NCI-H187 (cell line): ENCODE measurements at places on chromosomes 5 and 9.

DNA sequence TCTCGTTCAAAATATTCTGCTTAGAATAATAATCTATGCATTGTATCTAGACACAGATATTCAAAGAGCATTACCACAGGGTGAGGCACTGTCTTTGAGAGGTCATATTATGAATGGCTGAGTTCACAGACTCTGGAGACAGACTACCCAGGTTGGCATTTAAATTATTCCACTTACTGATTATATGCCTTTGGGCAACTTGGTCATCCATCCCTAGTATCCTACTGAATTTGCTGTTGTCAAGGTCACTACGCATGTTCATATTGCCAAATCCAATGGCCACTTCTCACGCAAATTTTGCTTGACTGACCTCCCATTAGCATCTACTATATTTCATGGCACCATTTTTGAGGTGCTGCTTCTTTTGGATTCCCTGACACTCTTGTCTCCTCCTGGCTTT, 498.6 kb upstream of the TLE4 start:
- no peak for DNase-seq

- no peak for DNase-seq
Observed at GRCh38 chr5:138936968-138937345, 61.8 kb upstream of the LRRTM2 start.

GRCh38 chr9:90979138-90979551, 177.5 kb downstream of the SYK start:
- no peak for DNase-seq

DNA sequence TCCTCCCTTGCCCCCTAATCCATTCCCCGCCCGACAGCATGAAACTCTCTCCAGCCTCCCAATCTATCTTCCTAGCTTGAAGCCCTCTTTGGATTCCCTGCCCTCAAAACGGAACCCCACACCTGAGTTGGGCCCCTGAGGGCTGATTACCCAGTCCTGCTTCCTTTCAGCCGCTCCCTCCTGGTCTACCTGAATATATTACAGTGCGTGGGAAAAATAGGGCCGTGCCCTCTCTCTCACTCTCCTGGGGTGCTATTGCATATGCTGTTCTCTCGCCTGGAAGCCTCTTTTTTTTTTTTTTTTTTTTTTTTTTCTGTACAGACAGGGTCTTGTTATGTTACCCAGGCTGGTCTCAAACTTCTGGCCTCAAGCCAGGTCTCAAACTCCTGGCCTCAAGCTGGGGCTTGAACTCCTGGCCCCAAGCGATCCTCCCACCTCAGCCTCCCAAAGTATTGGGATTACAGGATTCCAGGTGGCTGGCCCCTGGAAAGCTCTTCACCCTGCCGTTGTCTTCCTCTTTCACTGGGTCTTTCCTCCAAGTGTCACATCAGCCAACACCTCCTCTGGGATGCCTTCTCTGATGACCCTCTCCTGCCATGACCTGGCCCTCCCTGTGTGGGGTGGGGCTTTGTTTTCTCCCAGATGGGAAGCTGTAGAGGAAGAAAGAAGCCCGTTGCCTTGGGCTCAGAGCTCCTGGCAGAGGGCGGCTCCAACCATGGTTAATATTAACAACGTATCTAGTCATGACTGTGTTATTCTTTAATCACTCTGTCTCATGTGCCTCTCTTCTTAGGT, 8.2 kb downstream of the DNM1 start:
- no peak for DNase-seq

GRCh38 chr5:26868504-26868903, 169.9 kb downstream of the CDH9 start:
- DNase-seq, result no peak

GRCh38 chr9:133954862-133955529, 37.1 kb downstream of the VAV2 start:
- no peak for DNase-seq

GRCh38 chr5:96293966-96294883, 138.8 kb downstream of the PCSK1 start:
- no peak for DNase-seq

DNA sequence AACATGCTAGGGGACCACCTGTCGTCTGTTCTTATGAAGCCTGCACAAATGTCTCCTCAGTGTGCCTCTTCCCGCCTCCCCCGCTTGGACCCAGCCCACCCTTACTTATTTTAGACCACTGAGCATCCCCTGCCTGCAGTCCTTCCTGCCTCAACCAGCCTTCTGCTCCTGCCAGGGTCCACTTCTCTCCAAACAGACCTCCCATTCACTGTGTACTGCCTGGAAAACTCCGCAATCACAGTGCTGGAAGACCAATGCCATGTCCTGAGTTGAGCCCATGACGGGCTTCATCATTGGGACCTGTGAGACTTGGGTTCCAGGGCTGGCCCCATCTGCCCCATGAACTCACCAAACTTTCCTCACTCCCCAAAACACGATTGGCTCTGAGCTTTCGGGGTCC, 309.4 kb downstream of the IRX1 start:
- DNase-seq, result no peak

- no peak for DNase-seq
Observed at GRCh38 chr5:123036391-123037103, at the start of gene PPIC. PPIC (minus strand) TSS chr5:123036725; CDS start chr5:123036625, 100 bp downstream.

GRCh38 chr5:109921735-109922380, 232.1 kb downstream of the MAN2A1 start:
- DNase-seq, result no peak

DNA sequence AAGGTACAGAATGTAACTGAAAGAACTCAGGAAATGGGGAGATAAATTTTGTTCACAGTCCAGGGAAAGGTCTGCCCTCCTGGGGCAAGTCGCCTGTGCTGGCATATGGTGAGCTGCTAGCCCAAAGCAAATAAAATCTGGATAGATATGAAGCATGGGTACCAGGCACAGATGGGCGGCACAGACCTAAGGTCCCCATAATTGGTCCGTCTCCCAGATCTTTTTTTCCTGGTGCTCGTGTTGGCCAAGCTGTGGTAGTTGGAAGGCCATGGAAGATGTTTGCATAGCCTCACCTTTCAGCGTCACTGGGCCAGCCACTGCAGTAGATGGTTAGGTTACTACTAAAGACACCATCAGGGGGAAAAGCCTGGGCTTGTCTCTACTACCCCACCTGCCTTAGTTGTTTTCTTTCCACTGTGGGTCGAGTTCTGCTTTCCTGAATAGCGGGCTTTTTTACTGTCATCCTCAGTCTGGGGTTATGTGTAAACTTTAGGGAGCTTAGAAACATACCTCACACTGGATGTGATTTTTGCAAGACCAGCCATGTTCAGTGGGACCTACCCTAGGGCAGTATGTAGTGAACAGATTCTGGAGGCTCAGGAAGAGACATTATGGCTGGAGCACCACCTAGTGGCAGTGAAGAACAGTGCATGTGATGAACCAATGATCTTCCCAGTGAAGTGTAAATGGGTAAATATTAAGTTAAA, 24.2 kb upstream of the GLRX start:
- DNase-seq, result no peak

DNA sequence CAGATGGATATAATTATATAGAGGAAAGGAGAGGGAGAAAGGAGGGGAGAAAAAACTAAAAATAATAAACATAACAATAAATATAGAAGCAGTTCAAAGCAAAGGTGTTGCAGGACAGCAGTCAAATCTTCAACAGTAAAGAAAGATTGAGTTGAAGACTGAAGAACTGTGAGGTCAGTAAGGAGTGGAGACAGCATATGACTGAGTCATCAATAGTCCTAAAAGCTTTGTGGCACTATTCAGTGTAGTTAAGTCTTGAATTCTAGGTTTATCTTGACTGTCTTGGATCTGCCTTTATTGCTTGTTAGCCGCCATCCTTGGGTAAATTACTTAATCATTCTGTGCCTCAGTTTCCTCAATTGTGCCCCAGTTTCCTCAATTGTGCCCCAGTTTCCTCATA, 137.0 kb downstream of the MRPS30 start:
- DNase-seq, result no peak

DNA sequence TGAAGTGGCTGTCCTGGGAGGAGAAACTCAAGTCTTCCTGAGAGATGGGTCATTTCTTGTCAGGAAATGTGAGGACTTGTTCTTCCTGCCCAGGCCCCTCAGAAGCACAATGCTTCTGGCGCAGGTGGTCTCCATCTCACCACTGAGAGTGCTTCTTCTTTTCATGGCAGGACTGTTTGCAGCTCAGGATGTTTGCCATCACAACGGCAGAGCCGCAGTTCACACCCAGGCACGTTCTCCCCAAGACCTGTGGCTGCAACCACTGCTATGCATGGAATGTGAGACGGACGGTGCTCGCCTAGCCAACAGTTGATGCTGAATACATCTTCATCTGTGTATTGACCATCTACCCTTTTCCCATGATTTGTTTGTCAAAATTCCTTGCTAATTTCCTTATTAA, 216.3 kb downstream of the GADD45G start:
- no peak for DNase-seq

- no peak for DNase-seq
Observed at GRCh38 chr9:108889649-108890067, 27.6 kb downstream of the ACTL7A start.

GRCh38 chr5:69000216-69000919, 93.4 kb upstream of the SLC30A5 start:
- DNase-seq, result peak; percentile 14

GRCh38 chr9:133597316-133597957, 11.8 kb downstream of the FAM163B start:
- no peak for DNase-seq

GRCh38 chr5:110401881-110402280, 324.6 kb downstream of the TMEM232 start:
- DNase-seq, result no peak

GRCh38 chr9:136693490-136694162, 6.4 kb upstream of the AGPAT2 start:
- no peak for DNase-seq

- DNase-seq, result no peak
Observed at GRCh38 chr9:6777213-6777902, 19.6 kb downstream of the KDM4C start.

DNA sequence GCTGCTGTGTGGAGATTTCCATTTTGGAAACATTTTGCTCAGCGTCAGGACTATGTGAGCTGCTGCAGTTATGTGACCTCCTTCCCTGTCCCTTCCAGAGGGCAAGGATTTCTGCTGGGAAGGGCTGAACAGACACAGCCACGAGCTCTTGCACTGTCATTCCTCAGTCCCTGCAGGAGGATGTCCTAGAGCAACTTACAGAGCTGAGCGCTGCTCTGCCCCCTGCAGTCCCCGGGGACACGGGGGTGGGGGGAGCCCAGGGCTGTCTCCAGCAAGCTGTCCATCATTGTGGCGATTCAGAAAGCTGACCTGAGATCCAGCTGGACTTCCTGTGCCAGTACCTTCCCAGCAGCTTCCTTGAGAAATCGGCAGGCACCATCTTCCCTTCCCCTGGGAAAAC, 28.0 kb upstream of the MAP1B start:
- no peak for DNase-seq

- DNase-seq, result no peak
Observed at GRCh38 chr5:18732556-18733479, 1098.6 kb downstream of the TAF11L14 start.

DNA sequence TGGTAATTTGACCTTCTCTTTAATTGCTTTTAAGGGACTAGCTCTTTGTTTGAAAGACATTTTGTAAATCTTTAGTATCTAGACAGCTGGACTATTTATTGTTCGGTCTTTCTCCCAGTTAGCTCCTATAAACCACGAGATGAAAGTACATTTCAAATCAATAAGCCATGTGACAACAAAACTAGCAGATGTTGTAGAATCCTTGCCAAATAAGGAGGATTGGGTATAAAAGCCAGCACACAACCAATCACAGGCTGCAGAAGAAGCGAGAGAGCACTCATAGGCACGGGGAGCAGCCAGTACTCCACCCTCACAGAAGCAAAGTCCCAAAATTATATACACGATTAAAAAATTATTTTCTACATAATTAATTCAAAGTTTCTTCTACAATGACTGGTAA, 8.1 kb upstream of the OMD start:
- DNase-seq, result no peak

DNA sequence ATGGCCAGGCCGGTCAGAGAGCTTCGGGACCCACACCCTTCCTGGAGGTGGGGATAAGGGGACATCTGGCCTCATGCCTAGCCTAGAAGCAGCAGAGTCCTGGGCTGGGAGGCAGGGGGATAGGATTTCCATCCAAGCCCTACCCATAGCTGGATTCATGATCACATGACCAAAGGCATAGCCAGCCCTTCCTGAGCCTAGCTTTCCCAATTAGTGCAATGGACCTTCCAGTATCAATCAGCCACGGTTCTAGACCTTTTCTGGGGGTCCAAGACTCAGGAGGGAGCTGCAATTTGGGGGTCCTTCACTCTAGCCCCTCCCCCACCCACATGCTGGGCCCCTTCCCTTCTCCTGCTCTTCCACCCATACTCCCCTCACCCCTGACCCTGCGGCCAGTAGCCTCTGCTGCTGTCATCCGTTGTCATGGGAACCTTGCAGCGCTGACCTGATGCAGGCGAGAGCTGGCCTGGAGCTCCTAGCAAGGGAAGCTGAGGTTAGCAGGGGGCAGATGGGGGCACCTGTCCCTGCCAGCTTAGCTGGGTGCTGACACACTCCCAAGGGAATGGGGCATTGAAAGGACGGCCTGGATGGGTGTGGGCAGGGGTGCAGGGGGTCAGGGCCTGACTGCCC, 44.6 kb downstream of the CXXC5 start:
- no peak for DNase-seq

GRCh38 chr5:14112998-14113652, 30.0 kb upstream of the TRIO start:
- no peak for DNase-seq

DNA sequence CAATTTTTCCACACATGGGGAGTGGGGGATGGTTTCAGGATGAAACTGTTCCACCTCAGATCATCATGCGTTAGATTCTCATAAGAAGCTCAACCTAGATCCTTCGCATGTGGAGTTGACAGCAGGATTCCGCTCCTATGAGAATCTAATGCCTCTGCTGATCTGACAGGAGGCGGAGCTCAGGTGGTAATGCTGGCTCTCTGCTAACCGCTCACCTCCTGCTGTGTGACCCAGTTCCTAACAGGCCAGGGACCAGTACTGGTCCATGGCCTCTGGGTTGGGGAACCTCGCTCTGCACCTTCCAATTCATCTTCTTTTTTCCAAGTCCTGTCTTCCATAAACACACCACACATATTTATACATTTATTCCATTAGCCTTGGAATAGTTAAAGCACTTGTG, 33.0 kb downstream of the POU5F2 start:
- DNase-seq, result no peak

- no peak for DNase-seq
Observed at GRCh38 chr5:14492331-14492964, 89.1 kb upstream of the OTULINL start.
